Thyroid gland (tissue), 4 donors: ENCODE measurements at places on chromosomes 11 and 22. TPM values are rescaled to one million over a fixed set of nuclear protein-coding genes. Genes with fewer than 3 reads are reported as not detected.

GRCh38 chr11:77107950-77108349, 5.3 kb downstream of the OMP start:
- H3K27ac ChIP-seq = no peak overlapping the region
- H3K27me3 ChIP-seq = no peaks in the 10 kb centered on the region
- DNase-seq = peak; percentile 73
- H3K4me3 ChIP-seq = no peak overlapping the region
- H3K4me1 ChIP-seq = no peaks in the 10 kb centered on the region

DNA sequence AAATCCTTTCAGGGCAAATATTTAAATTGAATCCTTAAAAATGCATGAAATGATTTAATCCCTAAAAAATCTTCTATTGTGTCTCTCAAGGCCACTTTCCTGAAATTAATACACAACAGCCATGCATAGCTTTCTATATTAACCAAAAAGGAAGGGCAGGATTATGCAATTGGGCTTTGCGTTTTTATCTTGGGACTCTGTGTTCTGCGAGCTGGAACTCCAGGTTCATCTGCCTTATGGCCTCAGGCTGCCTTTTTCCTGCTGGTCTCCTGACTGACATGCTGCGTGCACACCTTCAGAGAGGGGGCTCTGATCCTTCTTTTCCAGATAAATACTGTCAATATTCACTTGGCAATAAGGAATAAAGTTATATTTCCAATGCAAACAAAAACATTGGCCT, 141.7 kb upstream of the GRIA4 start:
- no peak overlapping the region for H3K4me3 ChIP-seq
- H3K4me1 ChIP-seq = no peaks in the 10 kb centered on the region
- no peaks in the 10 kb centered on the region for H3K27me3 ChIP-seq
- H3K27ac ChIP-seq = no peak overlapping the region

GRCh38 chr11:115065830-115066664, 387.7 kb downstream of the NXPE2 start:
- H3K27me3 ChIP-seq = no peaks in the 10 kb centered on the region
- no peak overlapping the region for H3K4me3 ChIP-seq
- no peak overlapping the region for H3K27ac ChIP-seq
- no peaks in the 10 kb centered on the region for H3K36me3 ChIP-seq
- no peaks in the 10 kb centered on the region for H3K4me1 ChIP-seq

DNA sequence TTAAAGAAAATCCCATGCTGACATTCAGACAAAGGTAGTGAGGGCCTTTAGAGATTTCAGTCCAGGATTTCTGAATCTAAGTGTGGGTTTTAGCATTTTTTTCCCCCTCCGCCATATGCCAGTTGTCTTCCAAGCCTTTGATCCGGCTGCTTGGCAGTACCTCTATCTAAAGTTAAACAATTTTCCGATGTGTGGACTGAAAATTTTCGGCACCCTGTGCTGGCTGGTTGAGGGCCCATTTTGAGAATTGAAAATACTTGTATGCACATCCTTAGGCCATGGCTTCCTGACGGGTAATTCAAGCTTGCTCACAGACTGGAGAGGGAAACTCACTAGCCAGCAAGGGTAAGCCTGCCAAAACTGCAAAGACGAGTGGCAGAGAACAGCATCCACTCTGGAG, 131.9 kb upstream of the NARS2 start:
- no peak overlapping the region for H3K27ac ChIP-seq
- no peak overlapping the region for H3K4me3 ChIP-seq
- H3K27me3 ChIP-seq = no peaks in the 10 kb centered on the region
- no peaks in the 10 kb centered on the region for H3K36me3 ChIP-seq
- no peak for DNase-seq

HBB gene
- 203 TPM for total RNA-seq
